ENCODE measurements at places on chromosomes 5 and 9.
A peak's percentile ranks its signal among the peaks of the same experiment; 100 is the strongest.

DNA sequence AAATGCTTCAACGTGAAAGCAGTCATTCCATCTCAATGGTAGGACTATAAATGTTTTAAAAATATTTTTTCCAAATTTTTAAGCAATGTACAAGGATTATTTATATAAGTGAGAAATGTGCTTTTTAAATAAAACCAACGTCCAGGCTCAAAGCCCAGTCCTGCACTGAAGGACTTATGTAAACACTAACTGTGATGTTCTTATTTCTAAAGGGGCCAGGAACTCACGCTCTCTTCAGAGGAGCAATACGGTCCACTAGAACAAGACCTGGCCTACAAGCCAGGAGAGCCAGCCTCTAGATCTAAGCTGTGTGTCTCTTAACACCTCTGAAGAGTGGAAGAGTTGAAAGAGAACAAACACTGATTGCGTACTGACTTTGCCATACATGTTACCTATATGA is 12.1 kb downstream of the TTLL11 start:
- no peak for DNase-seq

DNA sequence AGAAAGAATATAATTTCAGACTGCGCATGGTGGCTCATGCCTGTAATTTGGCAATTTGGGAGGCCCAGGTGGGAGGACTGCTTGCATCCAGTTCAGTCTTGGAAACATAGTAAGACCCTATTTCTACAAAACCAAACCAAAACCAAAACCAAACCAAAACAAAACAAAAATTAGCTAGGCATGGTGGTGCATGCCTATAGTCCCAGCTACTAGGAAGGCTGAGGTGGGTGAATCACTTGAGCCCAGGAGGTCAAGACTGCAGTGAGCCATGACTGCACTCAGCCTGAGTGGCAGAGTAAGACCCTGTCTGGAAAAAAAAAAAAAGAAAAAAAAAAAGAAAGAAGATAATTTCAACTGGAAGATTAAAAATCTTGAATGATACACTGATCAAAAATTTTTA is 137.0 kb upstream of the ACOT12 start:
- no peak for DNase-seq

- no peak for DNase-seq
These were observed 42.0 kb downstream of the PDCD1LG2 start for GRCh38 chr9:5552301-5552700.

DNA sequence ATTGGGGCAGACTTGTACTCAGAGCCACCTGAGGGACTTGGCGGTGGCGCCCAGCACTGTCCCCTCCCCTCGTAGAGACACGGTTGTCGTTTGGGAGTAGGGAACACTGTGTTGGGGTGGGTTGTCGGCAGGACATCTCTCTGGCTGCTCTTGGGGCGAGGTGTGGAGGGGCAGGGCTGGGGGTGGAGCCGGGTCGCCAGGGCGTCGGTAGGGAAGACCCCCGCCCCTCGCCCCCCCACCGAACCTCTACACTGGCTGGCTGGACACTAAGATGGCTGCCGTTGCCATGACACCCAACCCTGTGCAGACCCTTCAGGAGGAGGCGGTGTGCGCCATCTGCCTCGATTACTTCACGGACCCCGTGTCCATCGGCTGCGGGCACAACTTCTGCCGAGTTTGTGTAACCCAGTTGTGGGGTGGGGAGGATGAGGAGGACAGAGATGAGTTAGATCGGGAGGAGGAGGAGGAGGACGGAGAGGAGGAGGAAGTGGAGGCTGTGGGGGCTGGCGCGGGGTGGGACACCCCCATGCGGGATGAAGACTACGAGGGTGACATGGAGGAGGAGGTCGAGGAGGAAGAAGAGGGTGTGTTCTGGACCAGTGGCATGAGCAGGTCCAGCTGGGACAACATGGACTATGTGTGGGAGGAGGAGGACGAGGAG is 778 bp downstream of the TRIM41 start:
- DNase-seq: no peak

- no peak for DNase-seq
These were observed 73.0 kb downstream of the PTPDC1 start for GRCh38 chr9:94157050-94157801.

GRCh38 chr5:55456216-55456895 is 78.4 kb downstream of the PLPP1 start:
- DNase-seq: no peak

DNA sequence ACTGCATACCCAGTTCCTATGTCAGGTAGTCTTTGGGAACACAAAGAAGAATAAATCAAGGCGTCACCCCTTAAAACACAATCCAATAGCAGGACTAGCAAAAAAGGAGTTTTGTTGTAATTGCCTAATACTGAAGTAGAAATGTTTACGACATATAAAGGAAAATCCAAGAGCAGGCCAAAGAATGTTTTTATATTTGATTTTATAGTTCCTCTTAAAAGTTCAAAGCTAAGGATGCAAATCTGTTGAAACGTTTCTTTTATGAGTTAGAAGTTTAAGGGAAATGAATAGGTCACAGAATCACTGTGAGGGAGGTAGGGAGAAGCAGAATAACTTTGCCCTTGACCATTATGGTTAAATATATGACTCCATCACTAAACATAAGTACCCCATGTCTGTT is 136.1 kb downstream of the PAM start:
- DNase-seq: no peak

- DNase-seq: no peak
These were observed 36.9 kb upstream of the ANGPTL2 start for GRCh38 chr9:127159325-127159801.

GRCh38 chr9:4315582-4316215 is 15.8 kb upstream of the GLIS3 start:
- DNase-seq: peak; percentile 52

DNA sequence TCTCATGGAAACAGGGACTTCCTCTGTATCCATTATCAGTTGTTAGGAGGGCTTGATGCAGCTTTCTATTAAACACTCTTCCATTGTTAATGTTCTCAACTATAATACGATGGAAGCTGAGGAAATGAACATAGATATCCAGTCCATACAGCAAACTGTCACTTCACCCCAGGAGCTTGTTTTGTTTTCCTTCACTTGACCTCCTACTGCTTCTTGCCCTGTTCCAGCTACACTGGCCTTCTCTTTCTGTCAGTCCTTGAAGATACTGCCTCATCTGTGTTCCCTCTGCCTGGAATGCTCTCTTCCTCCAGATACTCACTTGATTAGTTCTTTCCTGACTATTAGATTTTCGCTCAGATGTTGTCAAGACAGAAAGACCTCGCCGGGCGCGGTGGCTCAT is 17.1 kb downstream of the CTNNA1 start:
- DNase-seq: no peak

- no peak for DNase-seq
These were observed 68.2 kb downstream of the HMHB1 start for GRCh38 chr5:143880178-143880577.

DNA sequence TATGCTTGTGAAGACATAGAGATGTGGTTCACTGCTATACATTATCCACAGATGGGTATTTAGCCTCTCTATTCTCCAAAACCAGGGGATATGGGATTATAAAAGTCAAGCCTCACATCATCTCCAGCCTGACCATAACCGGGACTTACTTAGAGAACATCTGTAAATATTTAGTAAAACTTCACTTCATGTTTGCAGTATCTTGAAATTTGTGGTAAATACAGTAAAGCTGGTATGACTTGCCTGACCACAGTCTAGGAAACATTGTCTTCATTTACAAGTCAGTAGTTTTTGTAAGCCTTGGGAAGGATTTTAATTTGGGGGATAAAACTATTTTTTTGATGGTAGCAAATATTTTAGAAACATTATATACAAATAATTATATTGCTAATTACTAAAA is 64.2 kb downstream of the MAST4 start:
- no peak for DNase-seq

DNA sequence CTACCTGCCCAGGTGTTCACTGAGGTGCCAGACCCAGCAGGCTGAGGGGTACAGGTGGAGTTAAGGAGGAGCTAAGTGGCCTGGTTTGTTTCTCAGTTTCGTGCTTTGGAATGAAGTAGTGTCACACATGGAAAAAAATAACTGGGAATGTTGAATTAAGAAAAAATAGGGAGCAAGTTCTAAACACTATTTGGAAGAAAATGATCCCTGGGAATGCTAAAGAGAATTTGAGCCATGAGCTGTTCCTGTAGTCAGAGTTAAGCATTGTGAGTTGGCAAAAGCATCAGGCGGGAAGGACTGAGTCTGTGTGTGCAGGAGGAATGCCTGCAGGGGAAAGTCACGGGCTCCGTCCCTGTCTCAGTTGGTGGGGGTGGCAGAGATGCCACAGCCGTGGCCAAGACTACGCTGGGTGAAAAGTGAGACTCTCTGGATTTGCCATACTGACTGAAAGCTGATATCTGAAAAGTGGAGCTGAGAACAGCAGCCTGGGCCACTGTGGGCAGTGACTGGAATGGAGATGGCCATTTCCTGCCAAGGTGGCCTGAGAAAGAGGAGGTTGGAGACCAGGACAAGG is 37.0 kb downstream of the SYK start:
- DNase-seq: no peak

DNA sequence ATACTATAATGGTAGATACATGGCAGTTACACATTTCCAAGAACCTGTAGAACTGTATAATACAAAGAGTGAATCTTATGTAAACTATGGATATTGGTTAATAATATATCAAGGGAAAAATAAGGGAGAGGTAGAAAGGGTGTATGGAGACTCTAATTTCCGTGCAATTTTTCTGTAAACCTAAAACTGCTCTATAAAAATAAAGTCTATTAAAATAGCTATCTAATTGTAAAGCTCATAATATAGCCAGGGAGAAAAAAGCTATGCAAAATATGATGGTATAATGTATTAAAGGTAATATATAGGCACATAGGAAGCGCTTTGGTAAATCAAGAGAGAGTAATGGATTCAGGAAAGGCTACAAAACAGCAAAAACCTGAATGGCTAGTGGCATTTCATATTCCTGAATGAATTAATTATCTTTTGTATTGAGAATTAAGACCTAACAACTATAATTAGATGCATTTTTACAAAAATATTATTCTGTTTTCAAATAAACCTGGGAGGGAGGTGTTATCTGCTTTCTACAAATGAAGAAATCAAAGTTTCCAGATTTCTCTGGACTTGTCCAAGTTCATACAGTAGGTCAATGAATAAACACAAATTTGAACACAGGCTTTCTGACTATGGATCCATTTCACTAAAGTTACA is 22.8 kb downstream of the ANXA1 start:
- DNase-seq: no peak

GRCh38 chr9:110064803-110065202 is 143.2 kb downstream of the C9orf152 start:
- DNase-seq: no peak

DNA sequence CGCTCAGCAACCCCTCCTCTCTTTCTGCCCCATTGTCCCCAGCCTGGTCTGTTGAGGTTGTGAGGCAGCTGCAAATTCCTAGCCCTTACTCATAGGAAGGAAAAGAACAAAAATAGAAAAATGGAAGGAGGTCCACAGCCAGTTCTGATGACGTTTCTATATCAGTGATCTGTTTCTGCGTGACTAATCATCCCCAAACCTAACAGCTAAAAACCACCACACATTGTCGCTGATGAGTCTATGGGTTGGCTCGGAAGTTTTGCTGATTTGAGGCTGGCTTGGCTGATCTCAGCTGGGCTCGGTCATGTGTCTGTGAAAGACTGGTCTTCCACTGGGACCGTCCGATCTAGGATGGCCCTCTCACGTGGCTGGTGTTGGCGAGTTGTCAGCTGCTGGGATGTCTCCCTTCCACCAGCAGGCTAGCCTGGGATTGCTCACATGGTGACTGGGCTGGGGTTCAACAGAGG is 200.6 kb upstream of the ZNF618 start:
- DNase-seq: no peak

- DNase-seq: no peak
These were observed 433.4 kb upstream of the TNC start for GRCh38 chr9:115551396-115551795.

- no peak for DNase-seq
These were observed 135.9 kb downstream of the RNF180 start for GRCh38 chr5:64301566-64301965.

DNA sequence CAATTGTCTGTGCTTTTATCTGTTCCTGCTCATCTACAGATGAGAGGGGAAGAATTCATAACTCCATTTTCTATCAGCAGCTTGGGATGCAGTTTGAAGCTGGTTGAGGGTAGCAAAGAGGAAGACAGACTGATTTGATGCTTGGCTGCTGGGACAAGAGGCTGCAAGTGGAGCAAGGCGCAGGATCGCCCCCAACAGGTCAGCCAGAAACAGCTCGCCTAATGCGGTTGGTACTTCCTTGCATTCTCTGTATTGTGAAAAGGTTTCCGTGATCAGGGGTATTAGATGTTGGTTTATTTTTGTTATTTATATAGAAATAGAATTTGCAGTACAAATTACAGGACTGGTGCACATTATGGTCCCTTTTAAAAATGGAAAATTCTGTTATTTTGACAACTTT is 40.6 kb downstream of the ZNF883 start:
- no peak for DNase-seq

GRCh38 chr5:137660349-137660817 is 75.5 kb downstream of the KLHL3 start:
- DNase-seq: peak; percentile 51

All from activated CD8-positive, alpha-beta memory T cell treated with anti-CD3 and anti-CD28 coated beads for 1 hour (primary cell).